ENCODE measurements at places on chromosomes 2 and 18.

GRCh38 chr18:48529796-48530195, 9.0 kb upstream of the CTIF start:
- no peak for DNase-seq

GRCh38 chr2:75513616-75514170, 47.0 kb downstream of the EVA1A start:
- no peak for DNase-seq

- no peak for DNase-seq
These were observed 214.6 kb upstream of the CXCR4 start for GRCh38 chr2:136332436-136333095.

GRCh38 chr2:48902521-48902920, 147.0 kb upstream of the LHCGR start:
- no peak for DNase-seq

GRCh38 chr2:111061191-111061590, 59.5 kb upstream of the BCL2L11 start:
- DNase-seq, result no peak

GRCh38 chr2:204505946-204506345, 39.3 kb upstream of the PARD3B start:
- DNase-seq, result no peak

- DNase-seq, result no peak
These were observed 8.6 kb downstream of the AGFG1 start for GRCh38 chr2:227480528-227480927.

- DNase-seq, result no peak
These were observed 11.1 kb upstream of the RAB17 start for GRCh38 chr2:237601453-237602116.

- no peak for DNase-seq
These were observed 5.1 kb downstream of the DLX2 start for GRCh38 chr2:172097557-172098131.

DNA sequence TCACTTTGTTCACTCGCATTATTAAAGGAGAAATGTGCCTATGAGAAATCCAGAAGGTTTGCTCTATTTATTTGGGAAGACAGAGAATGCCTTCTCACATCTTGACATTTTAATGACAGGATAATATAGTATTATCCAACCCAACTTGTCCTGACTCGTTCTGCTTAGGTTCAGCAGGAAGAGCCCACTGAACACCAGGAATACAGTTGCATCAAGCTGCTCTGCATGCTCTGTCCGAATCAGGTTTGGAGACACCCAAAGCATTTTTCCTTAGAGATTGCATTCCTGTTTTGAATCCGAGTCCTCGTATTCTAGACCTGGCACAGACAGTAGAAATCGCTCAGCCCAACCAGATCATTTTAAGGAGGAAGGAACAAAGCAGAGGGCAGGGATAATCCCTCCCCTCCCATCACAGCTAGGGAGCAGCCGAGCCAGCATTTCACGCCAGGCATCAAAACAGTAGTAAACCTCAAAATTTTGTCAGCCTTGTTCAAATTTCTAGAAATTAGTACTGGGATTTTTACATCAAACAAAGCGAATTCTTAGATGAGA, 837.4 kb upstream of the ID2 start:
- no peak for DNase-seq

GRCh38 chr2:240154606-240155005, 14.1 kb upstream of the OTOS start:
- no peak for DNase-seq

DNA sequence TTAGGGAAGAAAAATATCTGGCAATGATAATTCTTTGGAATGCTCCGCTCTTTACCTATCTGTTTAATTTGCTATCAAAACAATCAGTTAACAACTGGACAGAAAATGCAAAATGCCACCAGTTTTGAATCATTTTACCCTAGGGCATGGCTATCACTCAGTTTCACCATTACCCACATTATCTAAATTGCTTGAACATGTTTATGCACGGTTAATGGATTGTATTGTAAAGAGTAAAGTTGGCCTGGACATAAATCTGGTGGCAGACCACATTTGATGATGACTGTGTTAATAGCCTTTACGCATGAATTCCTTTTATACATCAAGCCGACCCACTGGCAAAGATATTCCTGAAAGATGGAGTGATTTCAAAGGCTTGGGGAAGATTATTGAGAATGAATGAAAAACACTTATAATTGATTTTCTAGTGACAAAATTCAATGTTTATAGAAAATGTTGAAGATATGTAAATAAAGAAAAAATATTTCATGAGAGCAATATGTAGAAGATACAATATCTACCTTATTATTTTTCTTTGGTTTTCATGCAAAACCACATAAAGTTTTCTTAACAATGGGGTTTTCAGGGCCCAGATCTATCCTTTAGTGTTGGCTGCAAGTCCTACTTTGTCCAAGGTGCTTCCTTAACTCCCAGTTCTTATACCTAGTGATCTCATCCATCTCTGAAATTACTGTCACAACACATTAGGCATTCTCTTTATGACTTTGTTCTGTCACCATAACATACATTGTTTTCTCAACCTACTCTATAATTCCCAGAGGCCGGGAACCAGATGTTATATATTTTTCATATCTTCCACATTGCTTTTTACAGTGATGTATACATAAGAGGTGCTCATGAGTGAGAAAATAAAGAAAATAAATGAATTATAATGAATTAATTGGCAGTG, 265.1 kb downstream of the RIT2 start:
- no peak for DNase-seq

- no peak for DNase-seq
These were observed 18.8 kb downstream of the ZEB2 start for GRCh38 chr2:144501118-144501517.

DNA sequence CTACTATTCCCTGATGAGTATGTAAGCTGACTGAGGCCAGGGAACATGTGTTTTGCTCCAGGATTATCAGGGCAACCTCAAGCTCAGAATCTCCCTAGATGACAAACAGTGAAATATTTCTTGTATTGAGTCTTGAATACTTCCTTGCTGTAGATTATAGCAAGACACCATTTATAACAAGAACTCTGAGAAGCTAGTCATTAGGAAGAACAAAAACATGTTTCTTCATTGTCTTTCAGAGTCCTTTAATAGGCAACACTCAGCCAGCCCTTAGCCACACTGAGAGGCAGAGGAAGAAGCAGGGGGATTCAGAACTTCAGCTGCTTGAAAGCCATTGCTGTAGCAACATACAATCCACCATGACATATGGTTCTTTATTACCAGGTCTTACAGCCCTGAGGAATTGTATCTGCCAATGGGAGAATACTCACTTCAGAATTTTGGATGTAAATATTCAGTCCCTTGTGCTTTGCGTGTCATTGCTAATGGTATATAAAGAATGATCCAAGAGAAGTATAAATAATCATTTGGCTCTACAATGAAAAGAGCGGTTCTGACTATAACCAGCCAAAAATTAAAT, 117.5 kb upstream of the NCKAP5 start:
- no peak for DNase-seq

DNA sequence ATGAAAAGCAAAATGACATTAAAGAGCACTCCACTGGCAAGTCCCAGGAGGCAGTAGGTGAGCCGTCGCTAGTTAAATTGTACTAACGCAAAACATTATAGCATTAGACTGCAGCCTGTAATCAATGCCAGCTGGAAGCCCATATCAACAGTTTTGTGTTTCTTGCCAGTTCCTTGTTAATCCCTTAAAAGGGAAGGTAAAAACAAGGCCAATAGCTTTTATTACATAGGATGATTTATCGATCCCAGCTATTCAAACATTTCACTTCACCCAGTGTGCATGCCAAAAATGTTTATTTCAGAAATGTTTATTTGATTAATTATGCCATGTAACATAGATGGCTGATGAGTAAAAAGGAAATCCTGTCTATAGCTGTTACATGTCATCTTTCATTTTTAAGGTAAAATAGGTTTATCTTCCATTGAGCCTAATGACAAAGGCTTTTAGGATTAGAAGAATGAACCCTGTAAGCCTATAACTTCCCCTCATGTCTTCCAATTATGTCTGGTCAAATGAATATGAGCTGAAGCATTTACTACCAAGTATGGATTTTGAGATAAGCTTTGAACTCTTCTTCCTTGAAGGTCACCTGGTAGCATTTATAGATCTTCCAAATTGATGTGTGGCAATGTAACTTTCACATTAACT, 591.2 kb downstream of the RNF144A start:
- no peak for DNase-seq

DNA sequence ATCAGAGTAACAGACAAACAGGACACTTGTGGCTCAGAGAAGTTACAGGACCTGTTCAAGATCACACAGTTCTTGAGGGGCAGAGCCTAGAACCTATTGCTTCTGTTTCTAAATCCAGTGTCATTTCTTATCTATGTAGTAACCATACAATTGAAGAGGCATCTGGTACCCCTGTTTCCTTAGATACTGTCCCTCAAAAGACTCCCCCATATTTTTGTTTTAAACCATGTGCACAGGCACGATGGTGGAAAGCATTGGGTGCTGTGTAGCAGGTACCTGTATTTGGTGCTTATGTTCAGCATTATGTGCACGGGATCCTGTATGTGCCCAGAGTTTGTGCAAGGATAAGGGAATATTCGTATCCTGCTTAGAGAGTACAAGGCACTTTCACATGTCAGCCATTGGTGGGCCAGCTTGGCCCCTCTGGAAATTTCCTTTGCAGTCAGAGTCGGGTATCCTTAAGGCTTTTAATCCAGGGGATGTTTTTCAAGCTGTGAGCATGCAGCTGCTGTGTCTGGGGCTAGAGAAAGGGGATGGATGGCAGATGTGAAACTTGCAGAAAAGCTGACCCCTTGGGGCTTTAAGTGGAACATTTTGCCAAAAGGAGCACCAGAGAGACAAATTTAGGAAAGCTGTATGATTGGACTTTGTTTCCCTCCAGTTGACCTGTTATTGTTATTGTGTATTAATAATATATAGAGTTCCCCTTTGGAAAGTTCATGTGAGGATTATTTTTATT, 2.1 kb downstream of the LBH start:
- no peak for DNase-seq

DNA sequence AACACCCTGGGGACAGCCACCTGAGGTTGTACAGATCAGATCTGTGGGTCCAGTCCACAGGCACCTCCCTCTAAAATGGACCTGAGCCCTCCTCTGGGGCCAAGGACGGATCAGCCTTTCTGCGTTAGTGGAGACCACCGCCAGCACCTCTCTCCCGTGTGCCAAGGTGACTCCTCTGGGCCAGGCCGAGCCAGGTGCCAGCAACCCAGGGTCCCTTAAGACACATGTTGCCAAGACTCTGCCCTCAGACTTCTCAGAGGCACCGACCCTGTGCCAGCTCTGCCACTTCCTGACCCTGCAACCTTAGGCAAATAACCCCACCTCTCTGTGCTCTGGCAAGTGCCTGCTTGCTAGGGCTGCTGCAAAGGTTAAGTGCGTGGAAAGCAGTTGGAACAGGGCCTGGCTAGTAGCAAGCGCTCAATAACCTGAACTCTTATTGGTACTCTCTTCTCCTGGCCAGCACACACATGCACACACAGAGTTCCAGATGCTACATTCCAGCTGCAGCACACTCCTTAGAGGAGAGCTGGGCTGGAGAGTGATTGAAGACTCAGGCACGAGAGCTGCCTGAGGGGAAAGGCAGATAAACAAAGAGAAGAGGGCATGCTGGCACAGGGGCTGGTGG, 105.6 kb downstream of the TNS1 start:
- DNase-seq, result no peak

DNA sequence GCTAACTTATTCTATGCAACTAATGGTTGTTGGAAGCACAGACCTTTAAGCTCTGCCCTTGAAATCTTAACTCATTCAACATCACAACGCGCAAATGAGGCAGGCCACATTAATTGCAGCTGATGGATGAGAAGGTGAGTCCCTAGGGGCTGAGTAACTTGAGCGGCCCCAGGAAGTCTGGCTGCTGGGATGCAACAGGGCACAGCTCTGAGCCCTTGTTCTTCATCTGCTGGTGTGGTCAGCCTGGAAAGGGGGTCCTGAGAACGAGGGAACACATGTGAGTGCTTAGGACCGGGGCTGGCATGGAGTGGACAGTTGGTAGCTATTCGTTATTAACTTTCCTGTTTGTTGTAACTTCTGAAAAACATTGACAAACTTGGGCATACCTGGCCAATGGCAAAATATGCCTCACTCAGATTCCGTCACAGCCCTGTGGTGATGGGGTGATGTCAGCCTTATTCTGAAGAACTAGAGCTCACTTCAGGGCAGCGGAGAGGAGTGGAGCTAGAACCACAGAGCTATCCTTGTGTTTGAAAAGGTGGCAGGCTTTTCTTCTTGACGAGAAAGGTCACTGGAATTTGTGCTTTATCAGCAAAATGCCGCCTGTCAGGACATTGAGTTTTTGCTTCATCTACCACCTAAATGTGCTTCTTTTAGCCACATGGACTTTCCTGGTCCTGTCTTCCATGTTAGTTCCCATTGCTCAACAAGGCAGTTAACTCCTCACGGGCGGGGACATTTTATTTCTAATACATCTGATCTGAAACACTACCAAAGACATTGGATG, 145.9 kb upstream of the FHL2 start:
- no peak for DNase-seq

DNA sequence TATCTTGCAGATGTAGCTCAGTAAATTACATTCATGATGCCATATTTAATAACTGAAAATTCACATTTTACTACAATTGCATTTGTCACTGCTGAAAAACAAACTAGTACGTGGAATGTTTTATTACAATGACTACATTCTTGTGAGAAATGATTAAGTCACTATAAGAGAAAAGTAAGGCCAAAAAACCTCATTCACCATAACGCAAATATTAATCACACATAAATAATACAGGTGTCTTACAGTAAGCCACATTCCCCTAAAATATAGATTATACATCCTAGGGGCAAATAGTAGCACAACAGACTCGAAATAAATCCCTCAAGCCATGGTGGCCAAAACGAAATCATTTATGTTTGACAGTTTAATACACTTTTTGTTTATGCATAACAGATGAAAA, 460.6 kb downstream of the NR4A2 start:
- no peak for DNase-seq

DNA sequence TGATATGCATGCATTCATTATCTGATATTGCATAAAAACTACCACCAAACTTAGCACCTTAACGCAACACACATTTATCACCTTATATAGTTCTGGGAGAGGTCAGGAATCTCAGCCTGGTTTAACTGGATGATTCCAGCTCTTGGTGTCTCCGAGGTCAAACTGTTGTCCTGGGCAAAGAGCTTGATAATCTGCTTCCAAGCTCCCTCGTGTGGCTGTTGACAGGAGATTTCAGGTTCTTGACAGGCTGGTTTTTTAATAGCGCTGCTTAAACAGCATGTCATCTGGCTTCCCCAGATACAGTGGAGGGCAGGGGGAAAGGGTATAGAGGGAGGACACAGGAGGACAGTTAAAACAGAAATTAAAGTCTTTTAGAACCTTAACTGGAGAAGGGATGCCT, 785.0 kb downstream of the CNTNAP5 start:
- DNase-seq, result no peak
